OCI-M1 (cell line): ENCODE measurements at places on chromosomes 6 and 20.
A peak's percentile ranks its signal among the peaks of the same experiment; 100 is the strongest.

GRCh38 chr6:5729080-5729434 lies 277.7 kb downstream of the NRN1 start:
- no peak for DNase-seq

- DNase-seq, result peak; percentile 73
These were observed 107.5 kb downstream of the SLC22A3 start for GRCh38 chr6:160455541-160456213.

DNA sequence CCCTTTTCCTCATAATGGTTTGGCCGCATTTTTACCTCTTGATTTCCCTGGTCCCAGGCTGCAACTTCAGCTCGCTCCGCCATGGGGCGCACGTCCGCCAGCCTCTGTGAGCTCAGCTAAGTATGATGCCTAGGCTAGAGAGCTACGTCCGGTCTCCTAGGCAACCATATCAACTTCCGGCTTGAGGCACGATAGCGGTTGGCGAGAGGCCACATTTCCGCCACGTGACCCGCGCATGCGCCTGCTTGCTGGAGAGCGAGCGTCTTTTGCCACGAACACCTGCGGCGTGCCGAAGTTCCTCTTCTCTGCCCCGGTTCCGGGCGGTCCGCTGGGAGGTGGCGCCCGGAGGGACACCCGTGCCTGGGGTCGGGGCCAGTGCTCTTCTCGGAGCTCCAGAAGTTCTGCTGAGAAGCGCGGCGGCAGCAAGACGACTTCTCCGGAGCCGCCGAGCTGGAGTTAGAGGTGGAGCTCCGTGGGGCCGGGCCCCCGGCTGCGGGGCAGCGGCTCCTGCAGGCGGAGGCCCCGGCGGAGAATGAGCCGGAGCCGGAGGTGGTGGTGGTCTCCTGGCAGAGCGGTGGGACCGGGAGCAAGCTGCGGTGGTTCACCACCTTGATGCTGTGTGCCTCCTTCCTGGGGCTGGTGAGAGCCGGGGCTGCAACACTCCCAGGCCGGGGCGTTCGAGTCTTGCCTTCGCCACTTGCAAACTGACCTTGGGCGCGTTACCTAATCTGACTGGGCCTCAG lies 172.0 kb downstream of the SLC16A10 start:
- peak; percentile 100 for DNase-seq

DNA sequence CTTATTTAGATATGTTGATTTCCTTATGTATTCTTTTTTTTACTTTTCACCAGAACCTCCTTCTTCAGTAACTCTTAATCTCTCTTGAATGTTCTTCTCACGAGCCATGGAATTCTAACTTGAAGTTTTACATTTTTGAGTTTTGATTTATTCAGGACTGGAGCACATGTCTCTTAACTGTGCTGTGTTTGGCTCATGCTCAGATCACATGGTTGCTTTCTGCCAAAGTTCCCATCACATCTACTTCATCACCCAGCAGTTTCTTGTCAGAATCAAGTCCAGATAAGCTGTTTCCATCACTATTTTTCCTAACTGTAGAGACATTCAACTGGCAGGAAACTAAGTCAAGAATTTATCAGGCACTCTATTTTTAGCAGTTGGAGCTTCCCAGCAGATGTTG lies 31.7 kb downstream of the SLC35A1 start:
- no peak for DNase-seq

- peak; percentile 17 for DNase-seq
These were observed 995.9 kb upstream of the ADGRB3 start for GRCh38 chr6:67639161-67639560.

DNA sequence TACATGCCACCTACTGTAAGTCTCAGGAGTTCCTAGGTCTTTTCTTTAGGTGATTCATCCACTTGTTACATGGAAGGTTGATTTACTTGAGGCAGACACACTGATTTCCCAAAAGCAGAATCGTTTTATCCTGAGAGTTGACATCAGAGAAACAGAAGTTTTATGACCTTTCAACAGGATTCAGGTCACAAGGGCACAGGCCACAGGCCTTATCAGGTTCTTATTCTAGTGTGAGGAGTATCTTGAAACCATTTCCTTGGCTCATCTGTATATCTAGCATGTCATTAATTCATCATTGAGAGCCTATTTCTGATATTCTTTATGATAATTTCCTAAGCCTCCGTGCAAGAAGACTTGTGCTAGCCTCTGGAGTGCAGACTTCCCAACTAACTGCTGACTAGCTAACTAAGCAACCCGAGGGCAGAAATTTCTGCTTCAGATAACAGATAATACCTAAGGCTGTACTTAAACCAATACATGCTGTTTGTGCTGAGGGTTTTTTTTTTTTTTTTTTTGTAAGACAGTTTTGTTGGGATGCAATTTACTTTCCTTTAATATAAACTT lies 44.9 kb upstream of the RFPL4B start:
- no peak for DNase-seq

DNA sequence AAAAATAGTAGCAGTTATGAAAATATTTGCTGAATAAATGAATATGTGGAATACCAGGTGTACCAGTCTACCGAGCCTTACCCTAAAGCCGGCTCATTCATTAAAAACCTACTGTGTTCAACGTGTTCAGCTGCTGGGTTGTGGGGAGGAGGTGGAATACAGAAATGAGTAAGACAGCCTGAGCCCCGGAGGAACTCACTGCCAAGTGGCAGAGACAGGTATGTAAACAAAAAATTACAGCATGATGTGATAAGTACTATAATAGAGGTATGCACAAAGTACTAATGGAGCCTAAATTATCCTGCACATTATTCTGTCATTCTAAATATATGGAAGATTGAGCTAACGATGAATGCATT lies 6.8 kb upstream of the ADTRP start:
- DNase-seq, result no peak

- peak; percentile 81 for DNase-seq
These were observed 675 bp downstream of the DSTN start for GRCh38 chr20:17570347-17571152.

DNA sequence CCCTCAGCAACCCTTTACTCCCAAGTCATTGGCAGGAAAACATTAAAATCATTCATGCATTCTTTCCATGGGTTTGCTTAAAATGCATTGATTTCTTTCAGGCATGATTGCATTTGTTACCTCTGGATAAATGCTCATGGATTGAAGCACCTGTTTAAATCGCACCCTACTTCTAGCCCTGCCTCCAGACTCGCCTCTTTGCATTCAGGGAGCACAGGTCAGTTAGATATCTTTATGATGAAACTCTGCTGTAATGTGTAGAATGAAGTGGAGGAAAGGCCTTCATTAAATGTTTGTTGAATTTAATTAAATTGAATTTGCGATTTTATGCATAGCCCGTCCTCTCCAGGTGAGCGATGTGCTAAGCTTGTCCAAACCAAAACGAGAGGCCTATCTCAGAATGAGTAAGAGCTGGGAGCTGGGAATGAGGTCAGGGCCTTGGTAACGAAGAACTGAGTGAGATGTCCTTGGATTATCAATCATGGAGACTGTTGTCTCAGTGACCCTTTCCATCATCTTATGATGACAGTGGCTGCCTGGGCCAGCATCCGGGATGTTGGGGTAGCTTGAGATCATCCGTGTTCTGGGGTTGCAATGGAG lies 210.1 kb downstream of the SYNDIG1 start:
- DNase-seq, result no peak

DNA sequence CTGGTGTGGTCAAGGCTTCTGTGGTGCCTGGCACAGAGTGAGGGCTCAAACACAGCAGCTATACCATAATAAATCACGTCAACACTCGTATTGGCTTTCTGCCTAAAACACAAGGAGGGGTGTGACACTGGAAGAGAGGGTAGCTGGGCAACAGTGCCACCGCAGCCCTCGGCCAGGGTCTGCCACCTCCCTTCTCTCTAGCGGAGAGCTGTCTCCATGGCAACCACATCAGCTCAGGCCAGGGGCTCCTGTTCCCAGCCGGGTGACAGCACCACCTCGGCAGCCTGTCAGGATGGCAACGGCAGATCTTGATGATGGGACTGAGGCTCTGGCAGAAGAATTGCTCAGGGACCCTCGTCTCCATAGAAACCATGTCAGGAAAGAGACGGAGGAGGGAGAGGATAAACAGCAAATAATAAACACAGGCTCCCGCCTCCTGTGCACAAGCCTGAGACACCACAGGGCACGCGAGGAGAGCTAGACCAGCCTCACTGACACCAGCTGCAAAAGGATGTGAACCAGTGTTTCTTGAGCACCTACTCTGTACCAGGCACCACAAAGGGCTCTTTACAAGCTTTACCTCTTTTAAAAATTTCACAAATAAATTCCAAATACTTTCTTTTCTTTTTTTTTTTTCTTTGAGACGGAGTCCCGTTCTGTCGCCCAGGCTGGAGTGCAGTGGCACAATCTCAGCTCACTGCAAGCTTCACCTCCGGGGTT lies 50.4 kb upstream of the TLDC2 start:
- DNase-seq, result no peak

DNA sequence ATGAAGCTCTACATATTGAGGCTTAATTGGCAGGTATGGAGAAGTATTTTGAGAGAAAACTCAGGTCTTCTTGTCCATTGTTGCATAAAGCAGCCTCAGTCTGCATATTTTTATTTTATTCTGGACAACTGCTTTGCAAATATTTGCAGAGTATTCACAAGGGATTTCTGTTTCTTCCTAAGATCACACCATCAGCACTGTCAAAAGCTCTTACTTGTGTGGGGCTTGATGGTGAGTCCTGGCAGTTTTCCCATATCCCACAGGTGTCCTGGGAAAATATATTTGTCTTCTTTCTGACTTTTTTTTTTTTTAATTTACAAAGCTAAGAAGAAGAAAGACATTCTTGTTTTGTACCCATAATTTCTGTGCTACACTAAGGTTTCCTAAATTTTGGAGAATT lies 16.9 kb upstream of the MLIP start:
- no peak for DNase-seq
